Fibroblast of skin of right quadriceps (primary cell): ENCODE measurements at places on chromosomes 3 and 15.
A peak's percentile ranks its signal among the peaks of the same experiment; 100 is the strongest.

- no peak for DNase-seq
These were observed 18.2 kb upstream of the SKOR1 start for GRCh38 chr15:67807141-67807540.

GRCh38 chr15:41520636-41521035 lies 7.0 kb upstream of the LTK start:
- DNase-seq: no peak

- DNase-seq: peak; percentile 56
These were observed 25.4 kb upstream of the SLC25A26 start for GRCh38 chr3:66195347-66195783.

- no peak for DNase-seq
These were observed 14.0 kb downstream of the PLA2G4D start for GRCh38 chr15:42080186-42080918.

- no peak for DNase-seq
These were observed 441.7 kb upstream of the PDZRN3 start for GRCh38 chr3:74066456-74066855.

GRCh38 chr3:105347625-105348302 lies 18.9 kb upstream of the ALCAM start:
- DNase-seq: no peak
